Urothelium cell line (cell line): ENCODE measurements at places on chromosomes 5 and 9.

- DNase-seq = no peak
Measured at GRCh38 chr9:137647096-137647714, 28.4 kb downstream of the EHMT1 start.

- no peak for DNase-seq
Measured at GRCh38 chr5:105905392-105905791, 1765.3 kb downstream of the EFNA5 start.

GRCh38 chr9:114263853-114264510 lies 58.9 kb upstream of the ORM1 start:
- DNase-seq = no peak

DNA sequence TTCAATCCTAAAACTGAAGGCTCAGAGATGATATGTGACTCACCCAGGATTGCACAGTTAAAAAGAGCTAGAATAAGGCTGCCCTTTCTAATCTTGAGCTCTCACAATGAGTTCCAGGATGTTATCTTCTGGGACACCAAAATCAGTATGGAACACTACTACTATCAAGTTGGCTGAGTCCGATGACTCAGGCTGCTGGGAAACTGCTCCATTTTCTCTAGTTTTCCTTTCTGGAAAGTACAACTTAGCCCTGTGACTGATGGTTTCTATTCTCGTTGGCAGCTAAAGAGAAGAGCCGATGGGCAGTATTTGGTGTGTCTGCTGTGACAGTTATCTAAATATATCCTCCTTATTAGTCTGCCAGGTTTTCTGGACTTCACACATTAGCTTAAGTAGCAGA lies 37.9 kb upstream of the DPYSL3 start:
- DNase-seq = no peak

DNA sequence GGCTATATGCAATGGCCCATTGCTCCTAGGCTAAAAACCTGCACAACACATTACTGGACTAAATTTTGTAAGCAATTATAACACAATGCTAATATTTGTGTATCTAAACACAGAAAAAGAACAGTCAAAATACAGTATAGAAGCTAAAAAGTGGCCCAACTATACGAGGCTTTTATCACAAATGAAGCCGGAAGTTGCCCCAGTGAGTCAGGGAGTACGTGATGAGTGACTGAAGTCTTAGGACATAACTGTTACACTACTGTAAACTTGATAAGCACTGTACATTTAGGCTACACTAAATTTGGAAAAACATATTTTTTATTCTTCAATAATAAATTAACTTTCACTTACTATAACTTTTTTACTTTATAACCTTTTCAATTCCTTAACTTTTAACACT lies 105.2 kb upstream of the PRR16 start:
- DNase-seq = no peak

GRCh38 chr5:54519509-54519876 lies 1.9 kb downstream of the SNX18 start:
- DNase-seq = no peak

GRCh38 chr5:62256161-62257019 lies 49.6 kb upstream of the KIF2A start:
- no peak for DNase-seq

- no peak for DNase-seq
Measured at GRCh38 chr9:137784641-137785513, 92.7 kb upstream of the CACNA1B start.

DNA sequence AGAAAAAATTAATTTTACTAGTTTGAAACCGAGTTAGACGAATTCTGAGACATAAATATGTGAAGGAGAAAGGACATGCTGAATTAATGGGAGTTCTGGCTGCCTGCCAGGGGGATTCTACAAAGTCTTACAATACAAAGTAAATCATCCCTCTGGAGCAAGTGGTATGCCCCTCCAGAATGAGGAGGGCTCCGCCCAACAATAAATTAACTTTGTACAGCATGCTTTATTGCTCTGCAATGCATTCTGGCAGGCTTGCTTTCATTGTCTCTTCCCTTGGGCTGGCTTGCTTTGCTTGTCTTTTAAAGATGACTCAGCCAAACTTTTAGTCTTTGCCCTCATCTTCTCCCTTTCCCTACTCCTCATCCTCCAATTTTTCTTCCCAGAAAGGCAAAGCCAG lies 11.7 kb upstream of the PCDHB1 start:
- DNase-seq = no peak

GRCh38 chr5:67518227-67518626 lies 321.6 kb upstream of the CD180 start:
- DNase-seq = no peak

GRCh38 chr9:129242971-129243561 lies 65.0 kb upstream of the IER5L start:
- DNase-seq = no peak

- DNase-seq = peak; percentile 38
Measured at GRCh38 chr9:117704024-117704575, at the start of gene TLR4. TLR4 (plus strand) TSS chr9:117704403; CDS start chr9:117704473, 70 bp downstream.

- no peak for DNase-seq
Measured at GRCh38 chr5:16135003-16135402, 44.6 kb downstream of the MARCHF11 start.

DNA sequence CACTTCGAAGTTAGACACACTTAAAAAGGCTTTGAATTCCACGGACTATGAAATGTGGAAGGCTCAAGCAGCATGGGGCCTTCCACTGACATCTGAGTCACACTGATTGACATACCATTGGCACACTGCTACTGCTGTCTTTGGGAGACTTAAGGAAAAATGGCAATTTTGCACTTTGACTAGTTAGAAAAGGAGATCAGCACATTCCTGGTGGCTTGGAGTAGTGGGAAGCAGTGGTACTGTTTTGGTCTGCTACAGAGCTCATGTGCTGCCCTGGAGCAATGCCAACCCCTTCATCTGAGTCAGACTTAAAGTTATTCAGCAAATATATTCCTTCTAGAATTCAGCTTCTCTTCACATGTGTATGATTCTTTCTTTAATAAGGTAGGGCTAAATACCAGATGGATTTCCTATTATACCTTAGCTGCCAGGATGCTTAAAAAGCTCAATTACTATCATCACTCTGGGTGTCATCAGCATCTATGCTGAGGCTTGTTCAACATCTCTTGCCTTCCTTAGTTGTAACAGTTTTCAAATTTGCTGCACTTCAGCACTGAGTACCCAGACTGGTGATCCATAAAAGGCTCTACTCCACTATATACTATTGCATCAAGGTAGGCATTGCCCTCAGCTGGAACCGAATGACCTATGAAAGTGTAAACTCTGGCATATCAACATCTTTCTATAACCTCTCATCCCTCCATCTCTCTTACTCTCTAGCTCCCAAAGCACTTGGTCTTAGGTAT lies 42.3 kb upstream of the MOCS2 start:
- DNase-seq = peak; percentile 47

- no peak for DNase-seq
Measured at GRCh38 chr9:118324706-118325105, 620.5 kb downstream of the TLR4 start.

GRCh38 chr9:99807276-99807852 lies 14.3 kb upstream of the NR4A3 start:
- peak; percentile 58 for DNase-seq

DNA sequence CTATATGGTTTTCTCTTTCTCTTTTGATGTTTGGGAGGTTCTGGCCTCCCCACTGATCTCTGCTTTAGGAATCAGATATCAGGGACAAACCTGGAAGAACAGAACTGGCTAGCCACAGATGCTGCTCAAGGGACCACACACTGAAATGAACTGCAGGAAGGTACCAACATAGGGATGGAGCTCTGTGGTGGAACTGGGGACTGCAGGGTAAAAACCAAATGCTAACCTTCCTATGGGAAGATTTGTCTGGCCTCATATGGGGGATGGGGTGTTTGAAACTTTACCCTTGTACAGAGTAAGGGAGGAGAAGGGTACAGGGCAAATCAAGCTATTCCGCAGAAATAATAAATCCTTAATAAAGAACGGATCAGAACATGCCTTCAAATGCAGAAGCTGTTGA lies 49.4 kb downstream of the ELOVL7 start:
- DNase-seq = no peak

- no peak for DNase-seq
Measured at GRCh38 chr9:135308821-135309762, 170.5 kb upstream of the PPP1R26 start.

- DNase-seq = no peak
Measured at GRCh38 chr9:87109231-87109631, 161.9 kb upstream of the GAS1 start.

- no peak for DNase-seq
Measured at GRCh38 chr5:73985145-73985544, 359.1 kb downstream of the ARHGEF28 start.

DNA sequence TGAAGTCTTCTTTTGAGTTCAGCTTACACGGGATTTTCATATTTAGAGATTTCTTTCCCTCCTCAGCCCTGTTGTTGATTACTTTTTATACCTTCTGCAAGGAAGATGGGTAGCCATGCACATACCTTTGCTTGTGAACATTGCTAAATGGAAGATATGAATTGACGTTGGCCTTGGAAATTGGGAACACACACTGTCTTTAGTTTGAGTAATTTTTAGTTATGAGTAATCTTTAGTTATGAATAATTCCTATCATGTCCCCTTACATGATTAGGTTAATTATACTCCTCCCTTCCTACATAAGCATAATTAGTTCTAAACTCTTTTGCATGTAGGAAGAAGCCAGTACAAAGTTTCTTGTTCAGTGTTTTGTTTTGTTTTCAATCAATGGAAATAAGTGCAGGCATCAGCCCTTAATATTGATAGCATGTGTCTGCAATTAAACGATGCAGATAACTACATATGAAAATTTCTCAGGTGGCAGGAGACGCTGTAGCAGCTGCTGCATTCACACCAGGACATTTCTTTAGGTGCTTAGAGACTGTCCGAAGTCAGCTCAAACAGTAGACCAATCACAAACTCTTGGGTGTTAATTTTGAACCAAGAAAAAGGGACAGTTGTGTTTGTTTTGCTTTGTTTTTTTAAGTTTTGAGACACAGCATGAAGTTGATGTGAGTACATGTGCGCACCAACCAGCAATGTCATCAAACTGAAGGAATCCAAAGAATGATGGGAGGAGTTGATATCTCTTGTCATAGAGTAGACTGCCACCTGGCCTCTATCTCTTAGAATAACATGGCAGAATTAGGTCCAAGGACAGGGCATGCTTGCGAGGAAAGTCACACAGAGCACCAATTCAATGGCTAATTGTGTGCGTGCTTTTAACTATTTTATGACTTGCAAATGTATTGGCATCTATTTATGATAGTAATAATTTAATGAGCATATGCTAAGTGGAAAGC lies 51.4 kb downstream of the SMARCA2 start:
- DNase-seq = peak; percentile 7

- DNase-seq = no peak
Measured at GRCh38 chr9:20552874-20553557, 69.3 kb downstream of the MLLT3 start.

- no peak for DNase-seq
Measured at GRCh38 chr5:135287551-135287950, 111.5 kb downstream of the MACROH2A1 start.

- DNase-seq = no peak
Measured at GRCh38 chr5:113800686-113801085, 287.2 kb downstream of the YTHDC2 start.

DNA sequence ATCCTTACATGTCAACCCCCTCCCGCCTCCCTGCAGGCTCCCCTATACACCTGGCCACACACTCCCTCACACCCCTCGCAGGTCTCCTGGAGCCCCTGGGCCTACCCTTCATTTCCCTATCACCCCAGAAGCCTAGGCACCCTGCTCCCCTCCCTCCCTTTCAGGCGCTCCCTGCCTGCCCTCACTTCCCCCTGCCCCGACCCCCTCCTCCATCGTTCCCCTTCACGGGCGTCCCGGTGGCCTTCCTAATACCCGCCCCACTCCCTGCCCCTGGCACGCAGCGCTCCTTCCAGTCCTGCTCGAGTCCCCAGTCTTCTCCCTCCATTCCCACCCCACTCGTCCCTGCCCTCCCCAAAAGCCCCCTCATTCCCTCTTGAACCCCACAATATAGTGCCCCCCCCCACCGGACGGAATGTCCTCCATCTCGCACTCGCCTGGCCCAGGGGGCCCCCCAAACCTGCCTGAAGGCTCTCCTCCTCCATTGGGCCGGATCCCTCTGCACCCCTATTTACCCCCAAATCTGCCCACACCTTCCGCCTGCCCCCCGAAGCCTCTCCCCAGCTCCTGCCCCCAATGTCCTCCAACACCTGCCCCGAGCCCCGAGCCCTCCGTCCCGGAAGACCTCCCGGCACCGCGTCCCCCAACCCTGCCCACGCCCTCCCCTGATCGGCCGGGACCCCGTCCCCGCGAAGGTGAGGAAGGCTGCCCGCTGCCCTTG lies 746 bp downstream of the STRBP start:
- no peak for DNase-seq

GRCh38 chr5:26343801-26344325 lies 694.5 kb downstream of the CDH9 start:
- no peak for DNase-seq

DNA sequence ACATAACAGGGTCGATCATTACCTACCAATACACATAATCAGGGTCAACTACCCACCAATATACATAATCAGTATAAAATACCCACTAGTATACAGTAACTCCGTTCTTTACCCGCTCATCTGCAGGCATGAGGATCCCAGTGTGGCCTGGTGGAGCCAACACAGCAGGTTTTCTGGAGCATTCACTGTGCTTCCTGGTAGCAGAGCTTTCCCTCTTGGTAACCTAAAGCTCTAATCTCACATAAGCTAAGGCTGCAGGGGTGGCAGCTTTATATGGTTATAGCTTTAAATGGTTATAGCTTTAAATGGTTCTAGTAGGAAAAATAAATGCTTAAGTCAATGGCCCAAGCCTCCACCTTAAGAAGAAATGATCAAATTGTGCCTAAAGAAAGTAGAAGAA lies 11.9 kb downstream of the LCN1 start:
- no peak for DNase-seq

- no peak for DNase-seq
Measured at GRCh38 chr5:167786871-167787578, 504.4 kb upstream of the WWC1 start.

DNA sequence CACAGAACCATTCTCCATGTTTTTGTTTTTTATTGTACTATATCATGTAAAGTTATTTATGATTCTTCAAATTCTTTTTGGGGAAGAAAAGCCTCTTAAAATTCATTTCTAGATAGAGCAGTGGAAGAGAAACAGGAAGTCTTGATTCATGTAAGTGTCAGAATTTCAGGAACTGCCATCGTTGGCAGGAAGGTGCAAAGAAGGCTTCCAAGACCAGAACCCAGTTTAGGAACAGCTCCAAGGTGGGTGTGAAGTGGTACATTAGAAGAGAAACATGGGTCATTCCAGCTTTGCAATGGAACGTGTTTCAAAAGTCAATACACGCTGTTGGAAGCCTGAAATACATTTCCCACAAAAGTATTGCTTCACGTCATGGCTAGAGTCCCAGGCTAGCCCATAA lies 14.8 kb downstream of the SAXO1 start:
- DNase-seq = no peak

GRCh38 chr5:143800715-143801114 lies 11.2 kb upstream of the HMHB1 start:
- no peak for DNase-seq

GRCh38 chr5:17077440-17078233 lies 139.8 kb upstream of the BASP1 start:
- DNase-seq = no peak

- peak; percentile 82 for DNase-seq
Measured at GRCh38 chr5:6504677-6505415, 56.2 kb downstream of the UBE2QL1 start.
